ENCODE measurements at places on chromosomes 1 and 21. TPM values are rescaled to one million over a fixed set of nuclear protein-coding genes. Genes with fewer than 3 reads are reported as not detected.

SYCP1 gene
- not detected for total RNA-seq

KTI12 gene
- total RNA-seq = 18.1 TPM

SIM2 gene
- total RNA-seq = 6.7 TPM

BSND gene
- total RNA-seq = not detected

LCE2A gene
- not detected for total RNA-seq

CHRNB2 gene
- total RNA-seq = 0.47 TPM

RAB4A gene
- total RNA-seq = 56.0 TPM

SPRR1B gene
- not detected for total RNA-seq

PPIAL4G gene
- not detected for total RNA-seq

KRTAP19-8 gene
- total RNA-seq = not detected

ZNF683 gene
- total RNA-seq = not detected

MYCL gene
- 1.1 TPM for total RNA-seq

UBE2G2 gene
- 37.8 TPM for total RNA-seq

AURKAIP1 gene
- total RNA-seq = 168 TPM

FAM177B gene
- not detected for total RNA-seq

PLA2G2D gene
- not detected for total RNA-seq

LDLRAD2 gene
- total RNA-seq = 0.12 TPM

GALE gene
- 70.0 TPM for total RNA-seq

FGR gene
- total RNA-seq = not detected

KCNN3 gene
- total RNA-seq = 0.03 TPM

UBE2U gene
- total RNA-seq = not detected

DCAF6 gene
- total RNA-seq = 24.8 TPM

RGS7 gene
- total RNA-seq = not detected

METTL18 gene
- total RNA-seq = 4.6 TPM

C1orf226 gene
- total RNA-seq = 0.93 TPM

GSTM4 gene
- total RNA-seq = 8.8 TPM

INAVA gene
- total RNA-seq = 39.8 TPM

IGSF5 gene
- total RNA-seq = not detected

MAP10 gene
- 1.1 TPM for total RNA-seq

LRRC7 gene
- total RNA-seq = not detected

CLEC20A gene
- total RNA-seq = not detected

DRAXIN gene
- 0.03 TPM for total RNA-seq

PRKAA2 gene
- total RNA-seq = 2.1 TPM

COL11A1 gene
- total RNA-seq = 1.7 TPM

COL6A2 gene
- 14.6 TPM for total RNA-seq

PCAT6 gene
- 2.9 TPM for total RNA-seq

PPM1J gene
- 1.2 TPM for total RNA-seq

MR1 gene
- 6.2 TPM for total RNA-seq

C8B gene
- not detected for total RNA-seq

TRAPPC10 gene
- total RNA-seq = 18.8 TPM

NPR1 gene
- total RNA-seq = 1.9 TPM

POU3F1 gene
- not detected for total RNA-seq
